Activated effector memory CD4-positive, alpha-beta T cell treated with Interleukin-2 at 50 U/mL for 16 hours (primary cell): ENCODE measurements at places on chromosomes 5 and 9.

DNA sequence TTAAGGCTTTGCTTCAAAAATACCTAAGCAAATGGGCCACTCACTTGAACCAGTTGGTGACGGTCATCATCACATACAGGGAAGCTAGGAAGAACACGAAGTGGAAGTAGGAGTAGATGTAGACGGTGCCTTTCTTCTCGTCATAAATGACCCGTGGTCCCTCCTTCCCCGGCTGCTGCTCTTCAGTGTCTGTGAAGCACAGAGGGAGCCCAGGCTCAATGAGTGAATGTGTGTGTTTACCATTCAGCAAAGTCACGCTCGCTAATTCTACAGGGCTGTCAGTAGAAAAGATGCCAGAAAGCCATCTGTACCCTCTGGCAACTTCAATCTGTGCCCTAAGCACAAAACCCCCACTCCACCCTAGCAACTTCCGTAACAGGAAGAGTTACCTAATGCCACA is 109.8 kb downstream of the SERINC5 start:
- no peak for DNase-seq

DNA sequence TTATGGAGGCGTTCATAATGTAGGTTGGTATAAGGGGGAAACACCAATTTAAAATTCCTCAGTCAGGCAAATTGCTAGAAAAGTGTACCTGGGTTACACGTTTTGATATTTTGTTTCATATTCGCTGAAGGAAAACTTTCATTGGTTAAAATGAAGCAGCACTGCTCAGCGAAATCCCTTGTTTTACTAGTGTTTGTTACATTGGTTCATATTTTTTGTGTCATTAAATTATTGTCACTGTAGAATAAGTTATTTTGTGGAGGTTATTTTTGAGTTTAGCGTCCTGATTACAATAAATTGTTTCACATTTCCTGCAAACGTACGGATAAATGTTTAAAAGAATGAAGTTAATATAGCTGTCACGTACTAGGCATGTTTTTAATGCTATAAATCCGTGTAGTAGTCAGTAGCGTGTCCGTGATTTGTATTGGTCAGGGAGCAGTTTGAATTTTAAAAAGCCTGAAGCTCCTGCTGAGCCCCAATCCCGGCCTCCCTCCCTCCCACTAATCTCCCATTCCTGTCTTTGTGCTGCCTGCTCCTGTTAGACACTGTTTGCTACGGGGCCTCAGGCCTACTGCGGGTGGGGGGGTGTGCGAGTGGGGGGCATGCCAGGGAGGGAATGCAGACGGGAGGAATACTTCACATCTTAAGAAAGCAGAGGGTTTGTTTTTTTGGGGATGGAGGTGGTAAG is 2.0 kb downstream of the NIPBL start:
- no peak for DNase-seq

DNA sequence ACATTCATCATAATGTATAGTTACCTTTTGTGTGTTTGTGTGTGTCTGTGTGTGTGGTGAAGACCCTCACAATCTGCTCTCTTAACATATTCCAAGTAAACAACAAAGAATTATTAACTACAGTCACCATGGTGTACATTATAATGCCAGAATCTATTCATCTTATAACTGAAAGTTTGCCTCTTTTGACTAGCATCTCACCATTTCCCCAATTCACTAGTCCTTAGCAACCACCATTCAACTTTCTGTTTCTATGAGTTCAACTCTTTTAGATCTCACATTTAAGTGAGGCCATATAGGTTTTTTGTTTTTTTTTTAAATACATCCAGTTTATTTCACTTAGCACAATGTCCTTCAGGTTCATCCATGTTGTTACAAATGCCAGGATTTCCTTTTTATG is 83.6 kb downstream of the SMC2 start:
- no peak for DNase-seq

- DNase-seq: no peak
These were observed 524.2 kb downstream of the ACTL7B start for GRCh38 chr9:108331596-108331995.

- DNase-seq: no peak
These were observed 19.7 kb downstream of the CARTPT start for GRCh38 chr5:71738662-71739361.

GRCh38 chr5:109589239-109589638 is 100.5 kb upstream of the MAN2A1 start:
- DNase-seq: no peak

- no peak for DNase-seq
These were observed 77.4 kb upstream of the C5orf46 start for GRCh38 chr5:147983742-147984141.

DNA sequence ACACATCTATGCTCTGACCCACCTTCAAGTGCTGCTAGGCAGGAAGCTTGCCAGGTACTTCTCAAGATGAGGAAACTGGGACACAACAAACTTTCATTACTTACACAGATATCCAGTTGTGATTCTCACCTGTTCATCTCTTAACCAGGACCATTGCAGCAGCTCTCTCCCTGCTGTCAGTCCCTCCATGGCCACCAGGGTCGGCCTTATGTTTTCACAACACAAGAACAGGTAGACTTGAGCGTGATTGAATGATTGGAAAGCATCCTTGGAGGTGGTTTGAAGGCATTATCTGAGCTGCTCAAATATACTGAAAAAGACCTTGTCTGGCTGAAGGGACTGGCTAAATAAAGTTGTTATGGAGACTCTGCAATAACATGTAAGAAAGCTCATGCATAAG is 94.4 kb downstream of the MTREX start:
- no peak for DNase-seq

GRCh38 chr5:67235399-67236110 is 39.0 kb upstream of the CD180 start:
- no peak for DNase-seq

DNA sequence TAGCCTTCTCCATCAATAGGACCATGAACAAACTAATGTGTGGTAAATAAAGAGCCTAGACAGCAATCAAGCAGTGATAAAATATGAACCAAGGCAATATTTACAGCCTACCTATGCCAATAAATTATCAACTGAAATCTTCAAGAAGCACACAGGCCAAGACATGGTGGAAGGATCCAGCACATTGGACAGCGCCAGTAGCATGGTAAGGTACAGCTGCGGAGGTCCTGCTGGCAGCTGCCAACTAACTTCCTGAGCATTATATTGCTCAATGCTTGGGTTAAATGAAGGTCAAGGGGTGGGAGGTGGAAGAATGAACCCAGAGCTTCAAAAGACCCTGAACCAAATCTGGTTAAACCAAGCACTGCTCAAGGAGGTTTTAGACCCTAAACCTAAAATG is 16.5 kb upstream of the SPDL1 start:
- no peak for DNase-seq

DNA sequence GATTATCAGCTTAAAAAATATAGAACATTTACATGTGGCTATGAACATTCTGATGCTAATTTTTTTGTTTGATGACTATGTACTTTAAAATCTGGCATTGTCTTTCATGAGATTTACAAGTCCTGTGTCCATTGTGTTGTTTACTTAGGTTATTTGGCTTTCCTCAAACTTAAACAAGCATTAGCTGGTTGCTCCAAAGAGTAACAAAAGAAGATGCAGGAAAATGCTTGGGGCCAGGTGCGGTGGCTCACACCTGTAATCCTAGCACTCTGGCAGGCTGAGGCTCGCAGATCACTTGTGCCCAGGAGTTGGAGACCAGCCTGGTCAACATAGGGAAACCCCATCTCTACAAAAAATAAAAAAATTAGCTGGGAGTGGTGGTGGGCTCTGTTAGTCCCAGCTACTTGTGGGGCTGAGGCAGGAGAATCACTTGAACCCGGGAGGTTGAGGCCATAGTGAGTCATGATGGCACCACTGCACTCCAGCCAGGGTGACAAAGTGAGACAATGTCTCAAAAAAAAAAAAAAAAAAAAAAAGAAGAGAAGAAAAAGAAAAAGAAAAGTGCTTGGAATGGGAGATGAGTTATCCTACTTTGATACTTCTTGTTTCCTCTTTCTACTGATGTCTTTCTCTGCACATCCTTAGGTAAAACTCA is 39.7 kb downstream of the PAM start:
- DNase-seq: no peak
